A549 treated with ZK216348 at 1 μM for 4 hours (cell line): ENCODE measurements at places on chromosomes 7 and 10. TPM values are rescaled to one million over a fixed set of nuclear protein-coding genes. Genes with fewer than 3 reads are reported as not detected.

The CTTNBP2 gene
- 0.34 to 0.90 TPM (median 0.44 TPM) in 5 replicates for total RNA-seq

The SP8 gene
- total RNA-seq, result not detected in 5 replicates

The PAPOLB gene
- not detected in 5 replicates for total RNA-seq

The MKRN1 gene
- total RNA-seq, result 53.4 to 72.5 TPM (median 55.7 TPM) in 5 replicates

The CDH23 gene
- total RNA-seq, result 1.4 to 3.9 TPM (median 2.5 TPM) in 5 replicates

The SEMA3D gene
- 0.13 TPM in 1 of 5 replicates, not detected in the others for total RNA-seq

The OR9A4 gene
- not detected in 5 replicates for total RNA-seq

The SFRP4 gene
- total RNA-seq, result 2.5 to 7.7 TPM (median 5.3 TPM) in 5 replicates

The WNT8B gene
- total RNA-seq, result 0.07 TPM in 1 of 5 replicates, not detected in the others

The FAM221A gene
- 0.15 to 0.60 TPM (median 0.22 TPM) in 5 replicates for total RNA-seq

The ATOH7 gene
- total RNA-seq, result 0.18 to 0.31 TPM (median 0.22 TPM) in 5 replicates

The SORCS3 gene
- not detected in 5 replicates for total RNA-seq

The STRIP2 gene
- total RNA-seq, result 6.0 to 8.0 TPM (median 6.2 TPM) in 5 replicates

The CTAGE8 gene
- not detected in 5 replicates for total RNA-seq

The SLC35G1 gene
- 6.6 to 9.2 TPM (median 8.6 TPM) in 5 replicates for total RNA-seq

The ZNF777 gene
- 14.6 to 23.2 TPM (median 21.6 TPM) in 5 replicates for total RNA-seq

The FRMD4A gene
- 2.8 to 11.1 TPM (median 4.3 TPM) in 5 replicates for total RNA-seq

The C7orf57 gene
- total RNA-seq, result 0.20 to 0.67 TPM (median 0.31 TPM) in 5 replicates

The FKBP6 gene
- not detected in 5 replicates for total RNA-seq

The TMEM139 gene
- total RNA-seq, result 0.48 to 1.5 TPM (median 1.0 TPM) in 5 replicates

The AKR1C8 gene
- total RNA-seq, result 0.29 TPM in 1 of 5 replicates, not detected in the others

The H2BK1 gene
- not detected in 5 replicates for total RNA-seq

The MYOZ1 gene
- total RNA-seq, result not detected in 5 replicates

The SEPHS1 gene
- total RNA-seq, result 58.4 to 72.0 TPM (median 66.7 TPM) in 5 replicates

The GIMAP8 gene
- 0.06 TPM in 1 of 5 replicates, not detected in the others for total RNA-seq

The IL15RA gene
- 2.2 to 4.0 TPM (median 3.3 TPM) in 5 replicates for total RNA-seq

The SORBS1 gene
- total RNA-seq, result 0.52 to 0.71 TPM (median 0.60 TPM) in 5 replicates

The LIPN gene
- total RNA-seq, result not detected in 5 replicates

The MNX1 gene
- total RNA-seq, result 4.1 to 9.4 TPM (median 5.7 TPM) in 5 replicates

The MAP3K8 gene
- total RNA-seq, result 12.4 to 18.0 TPM (median 15.1 TPM) in 5 replicates

The LOXL4 gene
- total RNA-seq, result 1.0 to 1.5 TPM (median 1.4 TPM) in 5 replicates
